Ascending aorta (tissue), 2 donors: ENCODE measurements at places on chromosomes 1 and 21.

- H3K4me3 ChIP-seq: no peak overlapping the region
- H3K27ac ChIP-seq: no peak overlapping the region
- H3K27me3 ChIP-seq: no peaks in the 10 kb centered on the region
- H3K36me3 ChIP-seq: no peaks in the 10 kb centered on the region
- H3K4me1 ChIP-seq: no peaks in the 10 kb centered on the region
Observed at GRCh38 chr1:185322636-185323035, 5.6 kb upstream of the IVNS1ABP start.

DNA sequence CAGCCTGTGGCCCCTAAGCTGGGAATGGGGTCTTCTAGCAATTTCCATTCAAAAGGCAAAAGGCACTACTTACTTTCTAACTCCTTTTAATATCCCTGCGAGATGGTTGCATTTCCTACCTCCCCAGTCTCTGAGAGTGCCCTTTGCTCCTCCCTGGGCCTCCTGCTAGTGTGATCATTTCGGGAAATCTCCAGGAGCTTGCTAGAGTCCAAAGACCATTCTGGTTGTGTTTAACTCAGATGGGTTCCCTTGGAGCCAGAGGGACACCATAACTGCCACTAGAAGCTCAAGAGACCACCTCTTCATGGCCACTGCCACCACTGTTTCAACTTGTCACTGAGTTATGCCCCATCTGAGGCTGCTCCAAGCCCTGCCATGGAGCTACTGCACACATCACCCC lies 34.4 kb upstream of the CYP4B1 start:
- no peaks in the 10 kb centered on the region for H3K36me3 ChIP-seq
- H3K4me3 ChIP-seq: no peak overlapping the region
- no peaks in the 10 kb centered on the region for H3K4me1 ChIP-seq
- H3K27me3 ChIP-seq: no peaks in the 10 kb centered on the region
- no peak for DNase-seq

DNA sequence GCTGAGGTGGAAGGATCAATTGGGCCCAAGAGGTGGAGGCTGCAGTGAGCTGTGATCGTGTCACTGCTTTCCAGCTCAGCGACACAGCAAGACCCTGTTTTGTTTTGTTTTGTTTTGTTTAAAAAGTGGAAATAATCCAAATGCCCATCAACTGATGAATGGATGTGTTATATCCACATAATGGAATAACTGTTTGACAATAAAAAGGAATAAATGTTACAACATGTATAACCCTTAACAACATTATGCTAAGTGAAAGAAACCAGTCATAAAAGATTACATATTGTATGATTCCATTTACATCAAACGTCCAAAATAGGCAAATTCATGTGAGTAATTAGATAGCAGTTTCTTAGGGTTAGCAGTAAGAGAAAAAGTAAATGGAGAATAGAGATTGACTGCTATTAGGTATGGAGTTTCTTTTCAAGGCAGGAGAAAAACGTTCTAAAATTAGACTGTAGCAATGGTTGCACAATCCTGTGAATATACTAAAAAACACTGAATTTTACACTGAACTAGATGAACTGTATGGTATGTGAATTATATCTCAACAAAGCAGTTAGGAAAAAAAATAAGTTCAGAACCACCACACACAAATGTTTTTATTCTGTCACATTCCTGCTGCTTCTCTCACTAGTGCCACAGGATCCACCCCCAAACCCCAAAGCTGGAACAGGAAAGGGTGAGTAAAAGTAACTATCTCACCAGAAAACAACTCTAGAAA lies 15.7 kb downstream of the FOXJ3 start:
- no peaks in the 10 kb centered on the region for H3K36me3 ChIP-seq
- H3K27me3 ChIP-seq: no peaks in the 10 kb centered on the region
- peaks cover 33% of the 10 kb centered on the region for H3K4me1 ChIP-seq
- DNase-seq: no peak

DNA sequence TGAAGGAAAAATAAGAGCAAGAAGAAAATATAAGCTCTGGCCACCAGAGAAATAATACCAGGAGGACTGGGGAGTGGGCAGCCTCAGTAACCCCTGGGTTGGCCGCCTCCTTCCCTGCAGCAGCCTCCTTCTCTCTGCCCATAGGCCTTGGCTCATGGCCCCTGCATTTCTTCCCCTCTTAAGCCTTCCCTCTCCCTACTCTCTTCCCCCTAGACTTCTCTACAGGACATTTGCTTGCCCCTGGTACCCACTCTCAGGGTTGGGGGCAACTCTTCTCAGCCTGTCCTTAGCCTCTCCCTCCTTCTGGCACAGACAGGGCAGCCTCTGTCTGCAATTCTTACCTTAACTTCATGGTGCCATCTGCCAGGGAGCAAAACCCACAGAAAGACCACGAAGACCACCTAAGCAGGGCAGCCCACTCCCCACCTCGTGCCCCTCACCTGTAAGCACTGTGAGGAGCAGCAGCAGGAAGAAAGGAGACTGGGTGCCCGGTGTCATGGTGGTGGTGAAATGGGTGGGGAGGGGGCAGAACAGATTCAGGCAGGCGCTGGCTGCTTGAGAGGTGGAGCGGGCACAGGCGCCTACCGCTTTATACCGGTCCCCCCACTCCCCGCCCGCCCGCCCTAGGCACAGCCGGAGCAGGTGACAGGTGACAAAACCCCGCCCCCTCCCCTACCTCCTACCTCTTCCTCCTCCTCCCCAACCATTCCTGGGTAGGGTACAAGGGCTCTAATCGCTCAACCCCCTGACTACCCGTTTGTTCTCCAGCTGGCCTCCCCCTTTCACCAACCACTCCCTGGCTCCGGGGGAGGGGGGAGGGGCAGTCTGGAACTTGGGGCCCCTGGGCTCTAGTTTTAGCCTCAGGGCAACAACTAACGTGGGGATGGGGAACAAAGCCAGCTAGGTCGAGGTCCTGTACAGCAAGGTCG lies 15.1 kb downstream of the THBS3 start:
- no peaks in the 10 kb centered on the region for H3K27me3 ChIP-seq
- H3K4me3 ChIP-seq: peak overlapping the region; percentile 69
- peaks cover 19% of the 10 kb centered on the region for H3K4me1 ChIP-seq
- DNase-seq: no peak
- H3K36me3 ChIP-seq: peaks cover 9% of the 10 kb centered on the region

DNA sequence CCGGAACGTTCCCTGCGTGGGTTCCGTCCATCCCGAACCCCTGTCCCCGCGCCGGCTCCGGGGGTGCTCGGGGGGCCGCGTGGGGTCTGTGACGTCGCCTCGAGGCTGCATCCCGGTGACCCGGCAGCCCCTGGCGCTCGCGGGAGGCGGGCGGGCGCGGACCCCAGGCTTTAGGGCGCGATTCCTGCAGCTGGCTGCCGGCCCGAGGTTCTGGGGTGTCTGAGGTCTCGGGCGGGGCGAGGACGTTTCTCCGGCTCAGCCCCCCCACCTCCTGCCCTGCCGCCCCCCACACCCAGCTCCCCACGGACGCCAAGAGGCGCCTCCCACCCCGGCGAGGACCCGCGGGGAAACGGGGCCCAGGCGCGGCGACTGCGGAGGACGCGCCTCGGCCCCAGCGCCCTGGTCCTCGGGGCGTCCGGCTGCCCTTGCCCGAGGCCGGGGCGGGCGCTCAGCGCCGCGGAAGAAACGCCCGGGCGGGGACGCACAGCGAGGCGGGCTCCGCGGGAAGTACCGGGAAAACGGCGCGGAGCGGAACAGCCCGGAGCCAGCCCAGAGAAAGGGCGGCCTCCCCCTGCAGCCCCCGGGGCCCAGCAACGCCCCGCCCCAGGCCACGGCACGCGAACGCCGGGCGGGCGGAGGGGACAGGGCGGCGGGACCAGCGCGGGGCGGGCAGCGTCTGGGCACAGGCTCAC lies 1.3 kb upstream of the PCBP3 start:
- peak overlapping the region; percentile 38 for H3K4me3 ChIP-seq
- peak overlapping the region; percentile 11 for H3K27ac ChIP-seq
- H3K4me1 ChIP-seq: peaks cover 2% of the 10 kb centered on the region
- DNase-seq: no peak

DNA sequence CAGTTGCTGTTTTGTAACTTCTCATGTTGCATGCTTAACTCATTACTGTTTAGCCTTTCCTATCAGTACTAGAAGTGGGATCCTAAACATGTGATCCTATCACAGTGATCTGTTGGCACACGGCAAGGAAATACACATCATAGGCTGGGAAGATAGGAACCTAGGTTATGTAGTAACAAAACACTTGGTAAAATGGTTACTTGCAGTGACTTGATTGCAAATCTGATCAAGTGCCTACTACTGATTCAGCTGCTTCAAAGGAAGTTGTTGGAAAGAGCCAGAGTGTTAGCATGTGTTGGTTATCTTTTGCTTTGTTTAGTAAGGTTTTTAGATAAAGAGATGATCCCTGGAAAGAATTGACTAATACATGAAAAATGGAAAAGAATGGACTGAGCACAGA lies 8.9 kb upstream of the VASH2 start:
- H3K36me3 ChIP-seq: no peaks in the 10 kb centered on the region
- H3K27ac ChIP-seq: no peak overlapping the region

GRCh38 chr1:35369922-35370671 lies 101.6 kb downstream of the ZMYM4 start:
- H3K27ac ChIP-seq: peak overlapping the region; percentile 68
- no peaks in the 10 kb centered on the region for H3K4me1 ChIP-seq
- H3K36me3 ChIP-seq: no peaks in the 10 kb centered on the region
- H3K4me3 ChIP-seq: no peak overlapping the region
- H3K27me3 ChIP-seq: no peaks in the 10 kb centered on the region
- DNase-seq: peak; percentile 78
